ENCODE measurements at places on chromosomes 7 and 10.

DNA sequence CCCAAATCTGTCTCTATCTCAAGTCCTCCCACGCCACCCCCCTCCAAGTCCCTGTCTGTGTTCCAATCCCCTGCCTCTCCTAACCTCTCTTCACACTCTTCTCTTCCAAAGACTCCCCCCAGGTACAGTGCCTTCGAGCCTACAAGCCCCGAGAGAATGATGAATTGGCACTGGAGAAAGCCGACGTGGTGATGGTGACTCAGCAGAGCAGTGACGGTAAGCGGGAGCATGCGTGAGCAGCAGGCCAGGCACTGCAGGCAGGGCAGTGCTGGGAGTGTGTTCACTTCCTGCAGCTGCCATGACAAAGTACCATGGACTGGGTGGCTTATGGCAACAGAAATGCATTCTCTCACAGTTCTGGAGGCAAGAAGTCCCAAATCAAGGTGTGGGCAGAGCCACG lies 23.4 kb downstream of the ARHGEF5 start:
- no peak for DNase-seq

DNA sequence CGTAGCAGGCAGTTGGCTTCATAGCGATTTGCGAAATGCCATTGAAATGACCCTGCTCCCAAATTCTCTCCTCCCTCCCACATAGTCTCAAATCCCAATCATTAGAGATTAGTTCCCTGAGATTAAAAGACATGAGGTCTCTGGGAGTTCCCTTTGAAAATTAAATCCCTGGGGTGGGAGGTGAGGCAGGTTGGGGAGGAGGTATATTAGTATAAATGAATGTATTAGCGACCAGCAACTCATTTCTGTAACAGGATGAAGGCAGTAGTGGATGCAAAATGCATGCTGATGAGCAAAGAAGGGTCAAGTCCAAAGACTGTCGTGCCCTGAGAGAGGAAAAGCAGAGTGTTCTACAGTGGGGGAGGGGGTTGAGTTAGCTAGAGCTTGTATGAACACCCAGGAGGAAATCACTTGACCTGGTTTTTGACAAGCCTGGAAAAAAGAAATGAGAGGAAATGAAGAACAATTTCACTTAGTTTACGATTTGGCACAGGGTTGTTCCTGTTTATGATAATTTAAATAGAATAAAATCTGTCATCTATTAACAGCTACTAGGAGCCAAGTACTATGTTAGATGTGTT lies 79.6 kb upstream of the MTPN start:
- DNase-seq = no peak

- no peak for DNase-seq
Measured at GRCh38 chr7:126079581-126079980, 1150.0 kb upstream of the POT1 start.

- no peak for DNase-seq
Measured at GRCh38 chr10:22754296-22754695, 39.9 kb upstream of the PIP4K2A start.

GRCh38 chr7:152459724-152460251 lies 24.0 kb upstream of the KMT2C start:
- DNase-seq = no peak
